ENCODE measurements at places on chromosomes 3 and 15.

DNA sequence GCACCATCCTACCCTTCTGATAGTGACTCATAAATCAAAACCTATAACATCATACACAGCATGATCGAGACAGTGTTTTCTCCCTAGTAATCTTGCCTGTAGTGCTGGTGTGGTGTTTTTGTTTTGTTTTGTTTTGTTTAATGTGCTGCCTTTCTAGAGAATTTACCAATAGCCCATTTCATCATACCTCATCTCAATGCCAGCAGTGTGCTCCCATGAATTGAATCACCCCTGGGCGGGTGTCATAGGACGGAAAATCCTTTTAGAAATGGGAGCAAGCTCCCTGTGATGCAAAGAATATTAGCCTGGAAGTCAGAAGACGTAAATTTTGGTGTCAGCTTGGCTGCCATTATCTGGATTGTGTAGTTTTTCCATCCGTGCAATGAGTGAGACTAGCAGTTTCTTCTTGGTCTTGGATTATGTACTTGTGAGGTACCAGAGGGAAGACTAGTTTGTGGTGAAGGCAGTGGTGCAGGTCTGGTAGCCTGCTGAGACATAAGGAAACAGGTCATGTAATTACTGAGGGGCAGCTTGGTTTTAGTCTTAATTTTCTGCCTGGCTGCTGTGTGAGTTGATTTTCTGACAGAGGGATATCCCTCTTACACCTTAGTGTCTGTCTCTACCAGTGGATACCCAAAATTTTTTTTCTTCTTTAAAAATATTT lies 29.9 kb downstream of the IGSF10 start:
- no peak for DNase-seq

- DNase-seq: no peak
Observed at GRCh38 chr3:173676094-173676493, 278.6 kb downstream of the NLGN1 start.

- no peak for DNase-seq
Observed at GRCh38 chr15:65368302-65369211, 9.2 kb downstream of the IGDCC3 start.

GRCh38 chr15:80967451-80967850 lies 22.2 kb downstream of the MESD start:
- no peak for DNase-seq

DNA sequence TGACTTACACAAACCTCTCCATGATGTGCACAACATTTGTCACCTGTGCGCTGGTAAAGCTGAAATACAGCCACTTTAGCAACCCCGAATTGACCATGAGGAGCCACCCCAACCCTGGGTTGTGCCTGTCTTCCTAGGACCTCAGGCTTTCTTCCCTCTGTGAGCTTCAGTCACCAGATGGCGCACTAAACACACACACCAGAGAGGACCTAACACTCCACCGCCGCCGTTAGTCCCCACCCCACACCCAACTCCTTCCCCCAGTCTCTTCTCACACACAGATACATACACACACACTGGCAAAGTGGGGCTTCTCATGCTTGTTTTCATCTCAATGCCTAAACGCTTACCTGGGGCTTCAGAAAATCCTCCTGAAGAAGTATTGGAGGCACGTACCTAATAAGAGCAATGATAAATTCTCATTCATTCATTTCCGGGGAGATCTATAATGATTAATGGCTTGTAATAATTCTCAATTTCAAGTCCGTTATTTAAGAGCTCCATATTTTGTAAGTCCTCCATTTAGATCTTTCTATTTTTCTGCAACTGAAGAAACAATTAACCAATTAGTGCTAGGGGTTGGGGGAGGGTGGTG lies 2.1 kb upstream of the CCDC80 start:
- peak; percentile 59 for DNase-seq

GRCh38 chr3:90016555-90016954 lies 909.1 kb downstream of the EPHA3 start:
- no peak for DNase-seq

DNA sequence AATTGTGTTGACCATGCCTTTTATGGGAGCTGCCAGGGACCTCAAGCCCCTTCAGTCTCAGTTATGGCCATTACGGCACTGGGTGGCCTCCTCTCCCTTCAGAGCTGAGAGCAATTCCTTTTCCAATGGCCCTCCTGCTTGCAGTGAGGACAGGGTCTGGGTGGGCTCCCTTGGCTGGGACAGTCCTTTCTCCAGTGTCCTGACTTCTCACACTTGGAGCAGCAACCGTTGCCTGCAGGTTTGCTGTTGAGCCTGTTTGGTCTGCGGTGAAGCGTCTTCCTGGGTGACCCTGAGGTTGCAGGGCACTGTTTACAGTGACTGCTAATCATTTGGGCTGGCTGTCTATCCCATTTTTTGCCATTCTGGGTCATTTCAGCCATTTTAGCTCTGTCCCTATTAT lies 3.5 kb upstream of the CCDC80 start:
- DNase-seq: no peak

DNA sequence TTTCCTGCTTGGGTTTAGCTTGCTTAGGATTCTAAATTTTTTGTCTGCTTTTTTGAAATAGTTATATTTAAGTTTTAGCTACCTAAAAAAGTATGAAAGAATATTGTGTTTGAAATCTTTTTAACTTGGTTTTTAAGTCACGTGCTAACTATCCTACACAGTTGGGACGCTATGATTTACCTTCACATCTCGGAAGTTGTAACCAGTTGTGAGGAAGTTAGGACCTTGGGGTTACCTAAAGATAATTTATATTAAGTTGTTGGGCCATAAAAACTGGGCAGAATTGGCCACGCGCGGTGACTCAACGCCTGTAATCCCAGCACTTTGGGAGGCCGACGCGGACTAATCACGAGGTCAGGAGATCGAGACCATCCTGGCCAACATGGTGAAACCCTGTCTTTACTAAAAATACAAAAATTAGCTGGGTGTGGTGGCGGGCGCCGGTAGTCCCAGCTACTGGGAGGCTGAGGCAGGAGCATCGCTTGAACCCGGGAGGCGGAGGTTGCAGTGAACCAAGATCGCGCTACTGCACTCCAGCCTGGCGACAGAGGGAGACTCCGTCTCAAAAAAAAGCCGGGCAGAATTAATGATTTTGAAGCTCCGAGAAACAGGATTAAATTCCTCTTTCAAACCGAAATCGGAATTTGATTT lies 1.0 kb downstream of the ZFAND6 start:
- no peak for DNase-seq

GRCh38 chr3:127043041-127043641 lies 60.2 kb downstream of the PLXNA1 start:
- no peak for DNase-seq

- no peak for DNase-seq
Observed at GRCh38 chr3:171375666-171376595, 84.3 kb downstream of the TNIK start.
